Activated CD4-positive, alpha-beta memory T cell treated with anti-CD3 and anti-CD28 coated beads for 36 hours (primary cell): ENCODE measurements at places on chromosomes 7 and 10. TPM values are rescaled to one million over a fixed set of nuclear protein-coding genes. Genes with fewer than 3 reads are reported as not detected.

AP3M1 gene
- total RNA-seq = 43.1 TPM

DNA sequence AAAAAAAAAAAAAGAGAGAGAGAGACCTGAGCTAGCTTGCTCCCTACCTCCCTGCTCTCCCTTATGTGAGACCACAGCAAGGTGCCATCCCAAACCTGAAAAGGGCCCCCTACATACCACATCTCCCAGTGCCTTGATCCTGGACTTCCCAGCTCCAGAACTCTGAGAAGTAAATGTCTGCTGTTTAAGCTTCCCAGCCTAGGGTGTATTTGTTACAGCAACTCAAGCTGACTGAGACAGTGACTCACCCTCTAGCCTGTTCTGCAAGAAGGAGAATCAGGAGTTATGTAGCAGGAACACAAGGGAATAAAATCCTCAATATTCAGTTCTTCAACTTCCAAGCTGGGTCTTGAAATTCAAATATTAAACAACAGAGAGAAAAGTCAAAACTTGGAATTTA, 52.1 kb upstream of the TMEM72 start:
- H3K27me3 ChIP-seq = peaks cover 9% of the 10 kb centered on the region
- H3K4me1 ChIP-seq = peaks cover 4% of the 10 kb centered on the region
- DNase-seq = no peak
- no peak overlapping the region for H3K4me3 ChIP-seq
- H3K27ac ChIP-seq = no peak overlapping the region

SPRN gene
- not detected for total RNA-seq

GRCh38 chr7:6536262-6537260, 14.7 kb downstream of the GRID2IP start:
- H3K27me3 ChIP-seq = peaks cover 31% of the 10 kb centered on the region
- no peak overlapping the region for H3K4me3 ChIP-seq
- H3K4me1 ChIP-seq = peaks cover 7% of the 10 kb centered on the region

IGFBP3 gene
- 1.9 TPM for total RNA-seq

GRCh38 chr10:91294134-91294906, 73.9 kb downstream of the PCGF5 start:
- H3K4me3 ChIP-seq = no peak overlapping the region
- H3K27me3 ChIP-seq = peaks cover 4% of the 10 kb centered on the region
- no peak for DNase-seq
- peaks cover 8% of the 10 kb centered on the region for H3K4me1 ChIP-seq

NPSR1 gene
- not detected for total RNA-seq

GRCh38 chr7:2886900-2887299, 42.8 kb upstream of the GNA12 start:
- peak; percentile 70 for DNase-seq
- no peaks in the 10 kb centered on the region for H3K36me3 ChIP-seq
- H3K4me3 ChIP-seq = no peak overlapping the region
- no peaks in the 10 kb centered on the region for H3K27me3 ChIP-seq

GRCh38 chr10:33183655-33184054, 150.8 kb downstream of the NRP1 start:
- no peaks in the 10 kb centered on the region for H3K36me3 ChIP-seq
- H3K4me3 ChIP-seq = no peak overlapping the region
- peaks cover 7% of the 10 kb centered on the region for H3K27me3 ChIP-seq
- peaks cover 17% of the 10 kb centered on the region for H3K4me1 ChIP-seq
- DNase-seq = no peak

LCOR gene
- 18.2 TPM for total RNA-seq

DNA sequence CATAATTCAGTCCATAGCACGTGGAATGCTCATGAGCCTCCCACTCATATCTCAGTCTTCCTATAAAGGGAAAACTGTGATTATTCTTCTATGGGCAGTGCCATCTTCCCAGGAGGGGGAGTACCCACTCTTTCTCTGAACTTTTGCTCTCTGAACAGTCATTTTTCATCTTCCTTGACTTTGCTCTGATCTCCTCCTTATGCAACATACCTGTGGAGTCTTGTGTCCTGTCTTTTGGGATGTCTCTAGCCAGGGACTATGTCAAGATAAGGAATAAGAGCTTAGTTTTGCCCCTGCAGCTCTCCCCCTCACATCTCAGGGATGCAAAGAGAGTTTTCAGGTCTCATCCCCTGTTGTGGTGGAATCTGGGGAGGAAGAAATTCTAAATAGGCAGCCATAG, 27.6 kb downstream of the LSMEM1 start:
- H3K36me3 ChIP-seq = no peaks in the 10 kb centered on the region
- no peak for DNase-seq
- no peak overlapping the region for H3K27ac ChIP-seq
- H3K4me3 ChIP-seq = no peak overlapping the region

GRCh38 chr10:96271016-96271815, at the start of gene BLNK:
BLNK (minus strand) TSS chr10:96271569; CDS start chr10:96271398, 171 bp downstream.
- peaks cover 16% of the 10 kb centered on the region for H3K27me3 ChIP-seq
- H3K27ac ChIP-seq = no peak within 1 kb of the TSS
- H3K4me1 ChIP-seq = no peaks in the 10 kb centered on the region
- H3K36me3 ChIP-seq = no peaks in the 10 kb centered on the region
- no peak within 1 kb of the TSS for H3K4me3 ChIP-seq

MBL2 gene
- total RNA-seq = not detected

CALCR gene
- total RNA-seq = not detected

GRCh38 chr7:144001543-144001942, 1.4 kb downstream of the OR6B1 start:
- no peaks in the 10 kb centered on the region for H3K36me3 ChIP-seq
- H3K4me3 ChIP-seq = no peak overlapping the region
- DNase-seq = no peak
- no peak overlapping the region for H3K27ac ChIP-seq
- H3K4me1 ChIP-seq = no peaks in the 10 kb centered on the region
- H3K27me3 ChIP-seq = peaks cover 8% of the 10 kb centered on the region

DNA sequence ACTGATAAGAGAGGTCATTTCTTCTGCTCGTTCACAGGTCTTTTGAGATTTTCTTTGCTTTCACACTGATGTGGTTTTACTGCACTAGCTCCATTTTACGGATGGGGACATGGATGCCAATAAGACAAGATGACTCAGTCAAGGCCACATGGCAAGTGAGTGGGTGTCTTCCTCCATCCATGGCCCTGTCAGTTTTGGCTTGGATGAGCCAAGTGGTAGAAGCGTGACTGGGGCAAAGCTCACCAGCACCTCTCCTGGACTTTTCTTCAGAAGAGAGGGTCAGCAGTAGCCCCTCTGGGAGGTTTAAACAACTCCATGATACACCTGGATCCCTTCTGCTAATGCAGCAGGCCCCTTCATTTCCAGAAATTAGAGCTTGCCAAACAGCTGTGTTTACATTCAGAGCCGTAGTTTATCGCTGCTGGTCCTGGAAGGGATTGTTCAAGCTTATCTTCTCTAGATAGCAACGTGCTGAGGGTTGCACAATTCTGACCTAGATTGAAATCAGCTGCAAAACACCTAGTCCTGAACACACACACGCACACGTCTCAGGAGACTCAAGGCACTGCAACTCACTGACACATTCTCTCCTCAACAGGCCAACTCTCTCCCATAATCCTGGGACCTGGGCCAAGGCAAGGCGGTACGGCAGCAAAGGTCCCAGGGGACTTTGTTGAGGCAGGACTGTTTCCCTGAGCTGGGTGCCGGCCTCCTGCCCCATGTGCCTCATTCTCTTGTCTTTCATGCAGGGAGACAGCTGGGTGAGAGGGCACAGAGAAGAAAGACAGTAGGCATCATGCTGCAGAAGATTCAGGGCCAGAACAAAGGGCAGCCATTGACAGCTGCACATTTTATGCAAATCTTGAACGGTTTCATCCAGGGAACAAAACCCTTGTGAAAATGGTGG, 14.2 kb upstream of the PDCD4 start:
- H3K36me3 ChIP-seq = peaks cover 1% of the 10 kb centered on the region
- H3K4me1 ChIP-seq = peaks cover 82% of the 10 kb centered on the region
- H3K27ac ChIP-seq = peak overlapping the region; percentile 72

FEZF1 gene
- not detected for total RNA-seq

DNA sequence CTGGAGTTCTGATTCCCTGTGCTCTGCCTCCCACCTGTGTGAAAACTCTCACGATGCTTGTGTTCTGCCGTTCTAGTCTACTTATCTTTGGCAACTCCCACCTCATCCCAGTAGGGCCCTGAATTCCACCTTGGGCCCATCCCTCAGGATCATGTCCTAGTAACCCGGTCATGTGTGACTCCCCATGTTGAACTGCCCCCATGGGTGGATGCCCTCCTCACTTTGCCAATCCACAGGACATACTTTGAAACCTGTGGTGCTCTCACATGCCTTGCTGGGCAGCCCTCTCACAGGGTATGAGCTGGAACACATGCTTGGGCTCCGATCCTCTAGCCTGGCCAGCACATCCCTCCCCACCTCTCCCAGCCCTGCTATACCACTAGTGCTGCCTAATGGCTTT, 3.8 kb upstream of the RBM33 start:
- peaks cover 12% of the 10 kb centered on the region for H3K4me1 ChIP-seq
- no peak overlapping the region for H3K4me3 ChIP-seq
- H3K36me3 ChIP-seq = peaks cover 42% of the 10 kb centered on the region
- no peak overlapping the region for H3K27ac ChIP-seq

NPFFR1 gene
- 0.02 TPM for total RNA-seq

DNA sequence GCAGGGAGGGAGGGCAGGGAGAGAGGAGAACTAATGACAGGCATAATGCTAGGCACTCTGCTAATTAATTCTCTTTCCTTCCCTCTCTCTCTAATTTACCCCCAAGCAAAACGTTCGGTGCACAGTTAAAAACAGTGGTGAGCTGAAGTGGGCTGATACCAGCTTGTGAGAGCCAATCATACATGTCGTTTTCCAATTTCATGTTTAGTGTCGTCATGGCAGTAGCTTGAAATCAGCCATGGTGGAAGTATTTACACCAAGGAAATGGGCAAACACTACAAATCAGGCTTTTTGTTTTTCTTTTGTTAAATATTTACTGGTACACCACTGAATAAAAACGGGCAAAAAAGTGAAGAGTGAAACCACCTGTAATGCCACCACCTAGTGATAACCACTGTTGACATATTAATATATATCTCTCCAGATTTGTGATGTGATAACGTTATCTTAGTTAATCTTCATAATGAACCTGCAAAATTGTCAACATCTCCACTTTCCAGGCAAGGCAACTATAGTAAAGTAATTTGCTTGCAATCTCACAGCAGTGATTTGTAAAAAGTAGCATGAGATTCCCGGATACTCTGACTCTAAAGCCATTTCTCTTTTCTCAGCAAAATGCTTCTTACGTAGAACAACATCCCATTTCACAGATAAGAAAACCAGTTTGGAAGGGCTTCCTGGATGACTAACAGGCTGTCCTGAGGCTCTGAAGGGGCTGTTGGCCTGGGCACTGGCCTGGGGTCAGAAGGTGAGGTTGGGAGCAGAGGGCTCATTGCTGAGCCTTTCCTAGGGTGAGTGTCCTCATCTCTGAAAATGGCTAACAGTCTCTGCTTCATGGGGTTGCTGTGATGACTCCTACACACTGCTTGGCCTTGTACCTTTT, 83.7 kb downstream of the ATXN7L1 start:
- no peak overlapping the region for H3K27ac ChIP-seq
- H3K27me3 ChIP-seq = no peaks in the 10 kb centered on the region
- H3K4me1 ChIP-seq = peaks cover 6% of the 10 kb centered on the region
- no peaks in the 10 kb centered on the region for H3K36me3 ChIP-seq
- H3K4me3 ChIP-seq = no peak overlapping the region
- no peak for DNase-seq

- peaks cover 13% of the 10 kb centered on the region for H3K36me3 ChIP-seq
- no peaks in the 10 kb centered on the region for H3K4me1 ChIP-seq
- no peak overlapping the region for H3K4me3 ChIP-seq
- no peaks in the 10 kb centered on the region for H3K27me3 ChIP-seq
Measured at GRCh38 chr10:60148266-60148840, 241.3 kb downstream of the ANK3 start.

DNA sequence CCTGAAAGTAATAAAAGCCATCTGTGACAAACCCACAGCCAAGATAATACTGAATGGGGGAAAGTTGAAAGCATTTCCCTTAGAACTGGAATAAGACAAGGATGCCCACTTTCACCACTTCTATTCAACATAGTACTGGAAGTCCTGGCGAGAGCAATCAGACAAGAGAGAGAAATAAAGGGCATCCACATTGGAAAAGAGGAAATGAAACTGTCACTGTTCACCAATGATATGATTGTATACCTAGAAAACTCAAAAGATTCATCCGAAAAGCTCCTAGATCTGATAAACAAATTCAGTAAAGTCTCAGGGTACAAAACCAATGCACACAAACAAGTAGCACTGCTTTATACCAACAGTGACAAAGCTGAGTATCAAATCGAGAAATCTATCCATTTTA, 581.7 kb upstream of the TEX47 start:
- no peak overlapping the region for H3K27ac ChIP-seq
- H3K36me3 ChIP-seq = no peaks in the 10 kb centered on the region
- no peak for DNase-seq
- no peaks in the 10 kb centered on the region for H3K4me1 ChIP-seq
- H3K27me3 ChIP-seq = no peaks in the 10 kb centered on the region

FAM24B gene
- total RNA-seq = 7.2 TPM

DNA sequence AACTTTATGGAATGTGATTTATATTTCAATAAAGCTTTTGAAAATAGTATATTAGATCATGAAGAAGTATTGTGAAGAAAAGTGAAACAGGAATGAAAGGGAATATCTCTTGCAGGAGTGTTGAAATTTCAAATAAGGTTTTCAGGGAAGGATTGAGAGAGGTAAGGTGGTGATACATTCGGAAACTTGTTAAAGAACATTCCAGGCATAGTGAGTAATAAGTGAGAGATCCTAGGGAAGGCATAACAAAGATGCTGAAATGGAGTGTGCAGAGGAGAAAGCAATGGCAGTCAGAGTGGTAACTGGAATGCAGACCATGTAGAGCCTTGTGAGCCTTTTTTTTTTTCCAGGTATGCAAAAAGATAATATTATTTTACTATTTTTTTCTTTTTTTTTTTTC, 4.1 kb downstream of the OR9A4 start:
- H3K27me3 ChIP-seq = no peaks in the 10 kb centered on the region
- H3K27ac ChIP-seq = no peak overlapping the region
- H3K4me1 ChIP-seq = no peaks in the 10 kb centered on the region

- no peak overlapping the region for H3K27ac ChIP-seq
- H3K4me1 ChIP-seq = no peaks in the 10 kb centered on the region
Measured at GRCh38 chr7:112112822-112113255, 93.4 kb downstream of the DOCK4 start.

DNTT gene
- not detected for total RNA-seq

SORCS1 gene
- not detected for total RNA-seq

EMX2 gene
- total RNA-seq = not detected

GRCh38 chr10:29737074-29737593, 102.4 kb upstream of the SVIL start:
- H3K27ac ChIP-seq = no peak overlapping the region
- DNase-seq = peak; percentile 24
- H3K4me3 ChIP-seq = peak overlapping the region; percentile 57
- peaks cover 21% of the 10 kb centered on the region for H3K4me1 ChIP-seq
- H3K27me3 ChIP-seq = peaks cover 7% of the 10 kb centered on the region

DNA sequence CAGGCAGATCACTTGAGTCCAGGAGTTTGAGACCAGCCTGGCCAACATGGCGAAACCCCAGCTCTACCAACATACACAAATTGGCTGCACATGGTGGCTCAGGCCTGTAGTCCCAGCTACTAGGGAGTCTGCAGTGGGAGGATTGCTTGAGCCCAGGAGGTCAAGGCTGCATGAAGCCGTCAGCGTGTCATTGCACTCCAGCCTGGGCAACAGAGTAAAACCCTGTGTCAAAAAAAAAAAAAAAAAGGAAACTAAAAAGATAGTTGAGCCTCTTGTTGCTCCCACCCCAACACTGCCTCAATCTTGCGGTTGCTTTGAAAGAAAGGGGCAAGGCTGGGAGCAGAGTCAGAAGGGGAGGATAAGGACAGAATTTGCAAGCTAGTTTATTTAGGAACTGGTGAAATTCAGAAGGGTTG, 69.9 kb downstream of the SYPL1 start:
- DNase-seq = no peak
- H3K27ac ChIP-seq = peak overlapping the region; percentile 36
- no peaks in the 10 kb centered on the region for H3K36me3 ChIP-seq
- no peak overlapping the region for H3K4me3 ChIP-seq
